ENCODE measurements at places on chromosomes 7 and 10. TPM values are rescaled to one million over a fixed set of nuclear protein-coding genes. Genes with fewer than 3 reads are reported as not detected.

GRCh38 chr7:32921896-32922295 lies 30.3 kb upstream of the KBTBD2 start:
- no peak for DNase-seq

GRCh38 chr10:62456611-62457101 lies 82.5 kb downstream of the ZNF365 start:
- DNase-seq, result no peak

GRCh38 chr10:47264797-47265281 lies 35.2 kb upstream of the GDF10 start:
- DNase-seq, result no peak

DNA sequence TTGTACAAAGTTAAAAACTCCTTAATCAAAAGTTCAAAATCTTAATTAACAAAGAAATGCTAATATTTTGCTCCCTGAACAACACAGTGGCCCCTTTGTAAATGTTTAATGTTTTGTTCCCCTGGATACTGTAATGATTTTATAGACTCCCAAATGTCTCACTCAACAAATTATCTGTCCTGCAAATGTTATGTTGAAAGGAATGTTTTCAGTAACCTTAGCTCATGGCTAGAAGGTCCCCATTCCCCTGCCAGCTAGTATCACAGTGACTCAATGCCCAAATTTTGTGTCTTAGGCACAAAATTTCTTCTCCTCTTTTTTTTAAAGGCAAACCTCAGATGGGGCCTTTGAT lies 298.9 kb downstream of the ELMO1 start:
- no peak for DNase-seq

- no peak for DNase-seq
Observed at GRCh38 chr10:93204494-93205485, 131.1 kb downstream of the CYP26A1 start.

DNA sequence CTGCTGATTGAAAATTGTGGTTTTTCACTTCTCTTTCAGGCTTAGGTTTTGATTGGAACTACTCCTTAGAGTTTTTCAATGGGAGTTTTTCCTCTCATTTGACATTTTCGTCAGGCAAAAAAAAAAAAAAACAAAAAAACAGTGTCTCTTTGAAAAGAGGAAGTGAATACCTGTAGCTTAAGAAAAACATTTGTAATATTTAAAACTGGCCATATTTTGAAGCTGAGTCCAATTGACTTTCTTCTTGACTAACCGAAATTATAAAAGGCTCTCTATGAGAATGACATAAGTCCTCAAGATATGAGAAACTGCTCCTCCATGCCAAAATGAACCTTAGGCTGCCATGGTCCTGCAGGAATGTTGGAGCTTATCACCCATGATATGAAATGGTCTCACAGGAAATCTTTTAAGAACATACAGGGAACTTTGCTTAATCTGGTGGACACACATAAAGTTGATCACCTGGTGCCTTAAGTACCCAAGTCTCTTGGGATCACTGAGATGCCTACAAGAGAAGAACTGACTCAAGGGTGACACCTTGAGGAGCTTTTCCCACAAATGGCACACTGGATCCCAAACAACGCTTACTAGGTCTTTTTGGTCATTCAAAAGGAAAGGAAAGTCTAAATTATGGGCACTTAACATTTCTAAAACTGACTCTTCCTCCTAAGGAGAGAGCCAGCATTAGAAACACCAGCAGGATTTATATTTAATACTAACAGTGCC lies 263.4 kb downstream of the CDC14C start:
- DNase-seq, result no peak

DNA sequence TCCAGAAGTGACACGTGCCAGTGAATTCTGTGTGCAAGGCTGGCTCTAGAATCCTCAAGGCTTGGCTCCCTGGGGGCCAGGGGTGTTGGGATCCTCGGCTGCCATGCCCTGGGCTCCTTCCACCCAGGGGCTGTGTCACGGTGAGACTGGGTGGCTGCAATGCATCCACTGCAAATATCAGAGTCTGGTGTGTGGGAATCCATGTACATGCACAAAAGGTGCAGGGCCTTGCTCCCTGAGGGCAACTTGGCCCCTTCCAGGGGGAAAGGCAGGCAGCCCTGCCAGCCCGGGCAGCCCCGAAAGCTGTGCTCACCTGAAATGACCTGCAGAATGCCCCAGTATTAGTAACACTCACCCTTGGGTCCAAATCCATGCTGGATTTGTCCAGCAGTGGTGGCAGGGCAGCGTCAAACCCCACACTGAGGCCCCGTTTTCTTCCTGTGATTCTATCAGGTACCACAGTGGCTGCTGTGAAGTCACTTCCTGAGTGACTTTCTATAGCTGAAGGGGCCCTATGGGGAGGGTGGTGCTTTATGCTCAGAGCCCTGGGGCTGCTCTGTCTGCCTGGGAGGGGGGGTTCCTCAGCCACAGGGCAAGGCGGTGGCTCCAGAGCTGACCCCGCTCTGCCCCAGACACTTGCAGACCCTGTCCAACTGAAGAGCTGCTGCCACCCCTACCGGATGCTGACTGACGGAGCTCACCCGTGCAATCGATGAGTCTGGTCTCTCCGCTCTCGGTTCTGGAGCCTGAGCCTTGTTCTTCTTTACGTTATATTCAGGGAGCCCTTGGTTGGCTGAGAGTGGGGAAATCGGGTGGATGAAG lies 317.7 kb downstream of the GLRX3 start:
- DNase-seq, result no peak

GRCh38 chr7:21359163-21359562 lies 68.7 kb upstream of the SP4 start:
- no peak for DNase-seq

- no peak for DNase-seq
Observed at GRCh38 chr7:139930286-139930965, 101.4 kb downstream of the TBXAS1 start.

DNA sequence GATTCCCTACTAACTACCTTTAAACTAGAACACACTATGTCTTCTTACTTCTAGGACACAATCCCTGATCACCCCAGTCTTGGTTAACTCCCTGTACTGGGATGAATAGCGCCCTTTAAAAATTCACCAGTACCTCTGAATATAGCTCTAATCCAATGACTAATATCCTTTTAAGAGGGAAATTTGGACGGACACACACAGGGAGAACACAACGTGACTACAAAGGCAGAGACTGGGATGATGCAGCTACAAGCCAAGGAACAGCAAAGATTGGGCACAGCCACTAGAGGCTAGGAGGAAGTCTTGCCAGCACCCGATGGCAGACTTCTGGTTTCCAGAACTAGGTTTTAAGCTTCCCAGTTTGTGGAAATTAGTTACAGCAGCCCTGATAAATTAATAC lies 81.4 kb downstream of the MALSU1 start:
- DNase-seq, result no peak

- DNase-seq, result no peak
Observed at GRCh38 chr7:1452205-1452604, 7.1 kb downstream of the MICALL2 start.

- no peak for DNase-seq
Observed at GRCh38 chr7:108406222-108406890, 49.9 kb downstream of the NRCAM start.

GRCh38 chr10:75464478-75465449 lies 33.3 kb downstream of the LRMDA start:
- DNase-seq, result no peak

GRCh38 chr10:7937315-7937945 lies 117.1 kb upstream of the GATA3 start:
- no peak for DNase-seq

DNA sequence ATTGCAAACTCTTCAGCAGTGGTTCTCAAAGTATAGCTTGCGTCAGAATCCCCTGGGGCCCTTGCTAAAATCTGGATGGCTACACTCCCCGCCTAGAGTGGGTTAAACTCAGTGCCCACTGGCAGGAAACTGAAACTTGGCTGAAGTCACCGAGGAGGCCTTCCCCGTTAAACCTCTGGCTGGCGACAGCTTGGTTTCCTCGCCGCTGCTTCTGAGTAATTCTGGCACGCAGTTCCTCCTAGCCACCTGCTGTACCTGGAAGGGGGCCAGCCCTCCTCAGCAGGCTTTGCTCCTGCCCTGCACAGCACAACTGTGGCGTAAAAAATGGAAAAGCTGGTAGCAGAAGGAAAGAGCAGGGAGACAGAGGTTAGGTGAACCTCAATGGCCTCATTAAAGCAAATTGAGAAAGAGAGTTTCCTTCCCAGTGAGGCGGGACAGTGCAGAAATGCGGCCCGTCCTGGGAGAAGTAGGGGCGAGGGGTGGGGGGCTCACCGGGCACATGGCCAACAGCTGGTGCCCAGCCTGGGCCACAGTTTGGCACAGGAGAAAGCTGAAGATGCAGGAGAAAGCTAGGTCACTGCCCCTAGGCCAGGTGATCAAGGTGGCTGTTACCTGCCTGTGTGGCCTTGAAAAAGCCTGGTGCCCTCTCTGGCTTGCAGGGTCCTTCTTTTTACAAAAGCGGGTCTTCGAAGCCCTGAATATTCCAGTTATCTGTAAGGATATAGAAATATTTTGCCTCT lies 46.6 kb downstream of the ALOX5 start:
- no peak for DNase-seq

The ZC3HAV1L gene
- 20.4 TPM for polyA plus RNA-seq

The ANKRD1 gene
- polyA plus RNA-seq, result 0.82 TPM

The SEMA3E gene
- 2.0 TPM for polyA plus RNA-seq

The CALML3 gene
- not detected for polyA plus RNA-seq

The PTF1A gene
- not detected for polyA plus RNA-seq

The FFAR4 gene
- polyA plus RNA-seq, result not detected

The ADAM22 gene
- polyA plus RNA-seq, result 12.7 TPM

The GCK gene
- 3.0 TPM for polyA plus RNA-seq

The EPHA1 gene
- 18.9 TPM for polyA plus RNA-seq

The LANCL2 gene
- 26.9 TPM for polyA plus RNA-seq

The NDUFB8 gene
- 209 TPM for polyA plus RNA-seq

The PLXDC2 gene
- 33.2 TPM for polyA plus RNA-seq

The MMD2 gene
- not detected for polyA plus RNA-seq

The PTPN20 gene
- polyA plus RNA-seq, result 2.8 TPM

The CLDN15 gene
- polyA plus RNA-seq, result 12.1 TPM

The ASIC3 gene
- polyA plus RNA-seq, result 2.3 TPM

The MUC3A gene
- 1.2 TPM for polyA plus RNA-seq

Data from renal cortex interstitium (tissue), 15 donors.